ENCODE measurements at places on chromosomes 7 and 10.
A peak's percentile ranks its signal among the peaks of the same experiment; 100 is the strongest.

GRCh38 chr7:149377386-149377785, 83.5 kb downstream of the ZNF777 start:
- no peak for DNase-seq

DNA sequence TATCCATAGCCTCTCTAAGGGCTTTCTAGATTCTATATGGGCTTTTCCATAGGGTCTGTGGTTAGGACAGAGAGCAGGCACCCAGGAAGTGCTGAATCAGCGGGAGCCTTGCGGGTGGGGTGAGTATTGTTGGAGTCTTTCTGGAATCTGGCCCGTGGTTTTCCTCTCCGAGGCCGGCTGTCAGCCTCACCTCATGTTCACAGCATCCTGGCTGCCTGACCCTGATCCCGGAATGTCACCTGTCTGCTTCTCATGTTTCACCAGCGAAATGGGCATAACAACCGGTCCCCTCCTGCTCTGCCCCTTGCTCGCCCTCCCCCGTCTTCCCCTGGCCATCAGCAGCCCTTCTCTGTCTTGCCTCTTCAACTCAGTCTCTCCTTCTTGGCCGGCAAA, 36.5 kb downstream of the DDIT4 start:
- DNase-seq = no peak

DNA sequence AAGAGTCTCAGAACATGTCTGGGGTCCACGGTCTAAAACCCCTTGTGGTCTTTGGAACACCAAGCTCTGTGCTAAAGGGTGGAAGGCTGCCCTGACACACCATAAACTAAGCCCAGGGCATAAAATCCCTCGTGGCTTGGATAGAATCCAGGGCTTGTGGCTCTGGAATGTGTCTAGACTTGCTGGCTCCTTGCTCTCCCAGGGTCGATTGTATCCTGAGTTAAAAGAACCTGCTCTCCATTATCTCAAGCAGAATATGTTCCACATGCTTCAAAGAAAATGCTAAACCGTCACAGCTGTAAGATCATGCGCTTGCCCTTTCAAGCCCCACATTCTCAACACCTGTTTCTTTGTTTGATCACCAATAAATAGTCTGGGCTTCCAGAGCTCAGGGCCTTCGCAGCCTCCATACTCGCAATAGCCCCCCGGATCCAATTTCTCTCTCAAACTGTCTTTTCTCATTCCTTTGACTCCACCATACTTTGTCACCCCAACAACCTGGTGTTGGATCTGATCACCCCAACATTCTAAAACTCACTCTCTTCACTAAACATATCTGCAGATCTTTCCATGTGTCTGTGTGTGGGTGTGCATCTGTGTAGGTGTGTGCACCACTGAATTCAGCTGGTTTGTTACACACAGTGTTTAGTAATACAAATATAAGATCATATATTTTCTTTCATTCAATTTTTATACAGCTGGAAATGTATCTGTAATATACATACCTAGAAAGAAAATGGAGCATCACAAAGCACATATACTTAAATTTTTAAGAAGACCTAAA, 238.5 kb downstream of the ZMYND11 start:
- DNase-seq = no peak

- DNase-seq = no peak
Measured at GRCh38 chr10:27671821-27672220, 73.8 kb downstream of the MKX start.

- peak; percentile 65 for DNase-seq
Measured at GRCh38 chr7:132430861-132431822, 145.1 kb downstream of the PLXNA4 start.

GRCh38 chr10:78900715-78901430, 167.9 kb upstream of the ZMIZ1 start:
- no peak for DNase-seq

DNA sequence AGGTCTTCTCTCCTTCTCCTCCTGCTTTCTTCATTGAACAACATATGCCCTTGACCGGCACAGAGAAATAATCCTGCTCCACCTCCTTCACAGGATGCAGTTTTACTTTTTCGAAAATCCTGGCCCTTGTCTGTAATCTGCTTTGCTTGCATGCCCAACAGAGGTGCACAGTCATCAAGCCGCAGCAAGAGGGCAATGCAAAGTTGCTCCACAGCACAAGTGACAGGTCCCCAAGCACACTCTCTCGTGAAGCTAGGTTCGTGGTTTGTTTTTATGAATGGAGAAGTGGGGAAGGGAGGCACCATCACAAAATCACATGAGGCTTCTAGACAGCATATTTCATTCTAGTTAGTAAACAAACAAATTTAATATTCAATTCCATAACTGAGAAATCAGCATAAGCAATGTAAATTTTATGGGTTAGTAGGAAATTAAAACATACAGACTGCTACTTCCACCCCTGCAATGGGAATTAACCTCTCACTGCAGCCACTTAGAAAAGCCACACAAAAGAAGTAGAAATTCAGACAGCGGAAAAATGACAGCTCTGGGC, 178.8 kb downstream of the TPK1 start:
- DNase-seq = no peak

DNA sequence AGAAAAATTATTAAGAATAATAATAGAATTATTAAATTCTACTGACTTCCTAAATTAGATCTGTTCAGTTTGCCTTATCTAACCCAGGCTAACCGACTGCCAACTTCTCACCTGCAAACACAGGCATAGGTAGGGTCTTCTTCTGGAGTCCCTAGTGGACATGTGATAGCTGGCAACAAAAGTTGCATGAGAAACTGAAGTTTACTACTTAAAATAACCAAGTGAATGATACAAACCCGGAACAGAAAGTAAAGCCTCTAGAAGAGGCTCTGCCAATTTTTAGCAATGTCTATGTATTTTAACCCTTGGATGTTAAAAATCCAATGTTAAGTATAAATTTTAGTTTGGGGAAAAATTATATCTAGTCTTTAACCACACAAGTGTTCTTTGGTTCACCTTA, 37.6 kb downstream of the NDUFB2 start:
- no peak for DNase-seq

GRCh38 chr10:60430017-60430416, 40.3 kb upstream of the ANK3 start:
- DNase-seq = no peak

DNA sequence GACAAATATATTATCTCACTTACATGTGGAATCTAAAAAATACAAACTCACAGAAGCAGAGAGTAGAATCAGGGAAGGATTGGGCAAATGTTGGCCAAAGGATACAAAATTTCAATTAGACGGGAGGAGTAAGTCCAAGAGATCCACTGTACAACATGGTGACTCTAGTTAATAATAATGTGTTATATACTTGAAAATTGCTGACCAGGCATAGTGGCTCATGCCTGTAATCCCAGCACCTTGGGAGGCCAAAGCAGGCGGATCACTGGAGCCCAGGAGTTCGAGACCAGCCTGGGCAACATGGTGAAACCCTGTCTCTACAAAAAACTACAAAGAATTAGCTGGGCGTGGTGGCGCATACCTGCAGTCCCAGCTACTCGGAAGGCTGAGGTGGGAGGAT, 16.4 kb downstream of the MTERF1 start:
- no peak for DNase-seq

GRCh38 chr10:29542723-29543122, 92.0 kb downstream of the SVIL start:
- DNase-seq = no peak

- DNase-seq = no peak
Measured at GRCh38 chr7:155986497-155987160, 174.4 kb upstream of the SHH start.

GRCh38 chr7:141475679-141476078, 75.5 kb upstream of the AGK start:
- no peak for DNase-seq

Data from CD4-positive, alpha-beta T cell treated with Interleukin-12 subunit alpha and Interleukin-12 subunit beta, for 1 hour (primary cell).